ENCODE measurements at places on chromosomes 3 and 15.

- DNase-seq = no peak
These were observed 31.9 kb downstream of the TRAK1 start for GRCh38 chr3:42123012-42123581.

DNA sequence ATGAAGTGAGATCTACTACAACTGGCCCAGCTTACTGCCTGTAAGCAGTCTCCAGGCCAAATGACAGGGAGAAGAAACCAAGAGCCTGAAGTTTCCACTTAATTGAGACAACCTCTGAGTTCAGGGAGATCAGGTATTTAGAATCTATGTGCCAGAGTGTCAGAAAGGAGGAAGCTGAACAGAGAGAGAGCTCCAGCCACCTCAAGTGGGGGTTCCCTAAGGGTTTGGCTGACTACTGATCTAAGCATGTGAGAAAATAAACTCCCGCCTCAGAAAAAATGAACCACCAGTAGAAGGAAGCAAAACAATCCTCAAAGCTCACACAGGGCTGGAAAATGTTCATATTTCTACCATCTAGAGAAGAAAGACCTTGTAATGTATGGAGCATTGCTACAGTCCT is 25.0 kb downstream of the ADAM10 start:
- no peak for DNase-seq

DNA sequence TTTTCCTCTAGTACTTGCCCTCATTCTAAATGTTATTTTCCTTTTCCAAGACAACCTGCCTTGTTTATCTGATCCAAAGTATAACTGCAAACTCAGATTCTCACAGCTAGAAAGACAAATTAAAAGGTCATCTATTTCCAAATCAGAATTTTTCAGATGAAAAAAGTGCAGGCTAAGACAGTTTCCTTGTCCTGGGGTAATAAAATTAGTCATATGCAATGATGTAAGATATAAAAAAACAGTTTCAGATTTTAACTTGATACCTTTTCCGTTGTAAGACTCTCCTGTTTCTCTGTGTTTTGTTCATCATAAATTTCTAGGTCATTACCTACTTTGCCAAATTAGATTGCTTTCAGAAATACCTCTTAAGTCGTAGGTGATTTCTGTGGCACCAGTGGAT is 238.4 kb upstream of the PEX5L start:
- no peak for DNase-seq

GRCh38 chr3:55333046-55333445 is 154.1 kb downstream of the WNT5A start:
- no peak for DNase-seq

DNA sequence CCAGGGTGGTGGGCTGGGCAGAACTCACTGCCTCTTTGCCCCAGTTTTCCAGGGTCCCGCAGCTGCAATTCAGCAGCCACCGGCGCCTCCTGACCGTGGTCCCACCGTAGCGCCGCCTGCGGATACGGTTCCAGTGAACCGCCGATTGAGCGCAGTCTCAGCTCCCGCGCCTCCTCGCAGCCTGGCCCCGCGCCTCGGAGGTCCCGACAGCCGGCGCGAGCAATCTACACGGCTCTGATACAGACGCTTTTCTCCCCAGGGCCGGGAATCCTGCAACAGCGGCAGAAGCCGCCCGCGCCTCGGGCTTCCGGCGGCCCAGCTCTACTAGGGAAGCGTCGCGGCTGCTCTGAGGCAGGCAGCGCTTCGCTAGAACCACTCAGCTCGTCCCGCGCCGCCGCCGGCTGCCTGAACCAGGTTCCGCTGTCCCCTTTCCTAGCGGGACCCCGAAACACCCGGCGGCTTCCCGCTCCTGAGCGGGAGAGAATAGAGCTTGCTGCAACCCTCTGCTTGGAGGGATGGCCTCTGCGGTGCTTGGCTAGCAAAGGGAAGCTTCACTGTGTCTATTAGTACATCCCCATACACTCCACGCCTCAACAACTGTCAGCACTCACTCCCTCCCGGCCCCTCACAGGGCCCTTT is 3.1 kb downstream of the FOXL2NB start:
- DNase-seq = no peak

DNA sequence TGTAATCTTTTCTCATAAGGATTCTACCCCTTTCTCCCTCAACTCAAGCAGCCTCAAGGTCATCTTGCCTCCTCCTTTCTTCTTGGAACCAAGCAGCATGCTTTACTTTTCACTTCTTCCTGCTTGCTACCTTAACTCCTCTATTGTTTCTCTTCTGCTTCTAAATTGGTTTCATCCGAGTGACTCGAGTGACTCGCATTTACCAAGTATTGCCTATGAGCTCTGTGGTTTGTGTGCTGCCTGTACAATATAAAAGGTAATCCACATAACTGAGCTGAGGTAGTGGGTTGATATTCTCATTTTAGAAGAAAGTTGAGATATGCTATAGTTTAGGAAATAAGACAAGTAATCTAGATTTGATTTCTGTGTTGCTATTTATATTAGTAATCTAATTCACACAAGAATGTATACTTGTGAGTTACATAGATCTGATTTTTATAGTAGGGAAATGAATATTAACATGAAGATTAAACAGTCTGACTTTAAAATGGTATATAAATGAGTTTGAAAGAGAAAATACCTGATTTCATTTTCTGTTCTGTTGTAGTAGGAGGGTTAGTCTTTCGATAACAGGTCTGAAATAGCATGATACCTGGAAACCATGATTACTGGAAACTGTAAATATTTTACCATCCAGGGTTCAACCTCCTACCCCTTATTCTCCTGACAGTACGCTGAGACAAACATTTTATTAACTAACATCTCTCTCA is 5.5 kb downstream of the HHLA2 start:
- no peak for DNase-seq

- no peak for DNase-seq
These were observed 51.7 kb downstream of the SLC6A6 start for GRCh38 chr3:14453876-14454638.

- DNase-seq = no peak
These were observed 5.9 kb downstream of the NUP210 start for GRCh38 chr3:13414040-13414729.

GRCh38 chr15:60390871-60391501 is 6.8 kb downstream of the ANXA2 start:
- DNase-seq = no peak

- no peak for DNase-seq
These were observed 33.7 kb downstream of the HCN4 start for GRCh38 chr15:73335026-73335425.

GRCh38 chr3:36695769-36696137 is 68.6 kb downstream of the DCLK3 start:
- no peak for DNase-seq

GRCh38 chr15:77738038-77738370 is 105.3 kb upstream of the LINGO1 start:
- DNase-seq = no peak

- DNase-seq = no peak
These were observed 64.5 kb downstream of the DAPK2 start for GRCh38 chr15:63981596-63982320.

GRCh38 chr3:184526088-184526433 is 35.5 kb upstream of the EPHB3 start:
- DNase-seq = no peak

DNA sequence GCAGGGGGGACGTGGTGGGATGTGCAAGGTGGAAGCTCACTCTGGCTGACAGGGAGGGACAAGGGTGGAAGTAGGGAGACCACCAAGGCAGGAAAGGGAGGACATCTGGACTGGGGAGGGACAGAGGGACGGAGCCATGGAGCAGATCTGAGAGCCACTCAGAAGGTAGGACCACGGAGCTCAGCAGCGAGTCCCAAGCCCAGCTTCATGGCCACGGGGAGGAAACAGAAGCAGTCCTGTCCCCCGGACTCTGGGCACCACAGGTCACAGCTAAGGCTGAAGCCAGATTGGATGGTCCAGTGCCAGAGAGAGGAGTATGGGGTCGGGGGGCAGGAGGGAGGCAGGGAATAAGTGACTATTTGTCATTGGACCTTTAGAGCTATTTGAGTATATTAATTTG is 220.1 kb downstream of the TBC1D2B start:
- no peak for DNase-seq

- DNase-seq = no peak
These were observed 2.6 kb upstream of the LAMB2 start for GRCh38 chr3:49135499-49135898.

GRCh38 chr15:42721916-42722315 is 15.0 kb downstream of the CDAN1 start:
- no peak for DNase-seq

GRCh38 chr3:42116466-42116865 is 25.3 kb downstream of the TRAK1 start:
- no peak for DNase-seq

- no peak for DNase-seq
These were observed 61.8 kb downstream of the SLC9A9 start for GRCh38 chr3:143786219-143787191.

DNA sequence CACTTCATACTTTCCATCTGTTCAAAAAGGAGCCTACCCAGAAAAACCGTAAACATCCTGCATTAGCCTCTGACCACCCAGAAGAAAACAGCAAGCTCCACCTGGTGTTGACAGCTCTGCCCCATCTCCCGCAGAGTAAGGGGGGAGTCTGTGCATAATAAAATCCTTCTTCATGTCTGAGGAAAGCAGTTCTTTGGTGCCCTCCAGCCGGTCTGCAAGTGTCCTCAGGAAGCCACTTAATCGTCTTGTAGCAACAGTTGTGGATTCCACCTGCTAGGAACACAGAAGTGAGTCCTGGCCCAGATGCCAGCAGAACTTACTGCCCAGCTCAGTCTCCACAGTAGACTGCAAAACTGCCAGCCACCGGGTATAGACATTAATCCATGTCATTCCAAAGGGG is 22.5 kb downstream of the RIOX2 start:
- no peak for DNase-seq

GRCh38 chr15:71171195-71171594 is 55.9 kb downstream of the THSD4 start:
- DNase-seq = no peak

- no peak for DNase-seq
These were observed 13.4 kb downstream of the ADAM10 start for GRCh38 chr15:58736018-58736643.

DNA sequence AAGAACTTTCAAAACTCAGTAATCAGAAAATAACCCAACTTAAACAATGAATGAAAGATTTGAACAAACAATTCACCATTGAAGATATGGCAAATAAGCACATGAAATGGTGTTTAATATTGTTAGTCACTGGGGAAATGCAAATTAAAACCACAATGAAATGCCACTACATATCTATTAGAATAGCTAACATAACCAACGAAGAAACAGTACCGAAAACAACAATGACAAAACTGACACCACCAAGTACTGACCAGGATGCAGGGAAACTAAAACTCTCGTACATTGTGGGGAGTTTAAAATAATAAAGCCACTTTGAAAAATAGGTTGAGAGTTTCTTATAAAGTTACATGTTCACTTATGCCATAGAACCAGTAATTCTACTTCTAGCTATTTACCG is 69.1 kb downstream of the KBTBD8 start:
- DNase-seq = no peak

DNA sequence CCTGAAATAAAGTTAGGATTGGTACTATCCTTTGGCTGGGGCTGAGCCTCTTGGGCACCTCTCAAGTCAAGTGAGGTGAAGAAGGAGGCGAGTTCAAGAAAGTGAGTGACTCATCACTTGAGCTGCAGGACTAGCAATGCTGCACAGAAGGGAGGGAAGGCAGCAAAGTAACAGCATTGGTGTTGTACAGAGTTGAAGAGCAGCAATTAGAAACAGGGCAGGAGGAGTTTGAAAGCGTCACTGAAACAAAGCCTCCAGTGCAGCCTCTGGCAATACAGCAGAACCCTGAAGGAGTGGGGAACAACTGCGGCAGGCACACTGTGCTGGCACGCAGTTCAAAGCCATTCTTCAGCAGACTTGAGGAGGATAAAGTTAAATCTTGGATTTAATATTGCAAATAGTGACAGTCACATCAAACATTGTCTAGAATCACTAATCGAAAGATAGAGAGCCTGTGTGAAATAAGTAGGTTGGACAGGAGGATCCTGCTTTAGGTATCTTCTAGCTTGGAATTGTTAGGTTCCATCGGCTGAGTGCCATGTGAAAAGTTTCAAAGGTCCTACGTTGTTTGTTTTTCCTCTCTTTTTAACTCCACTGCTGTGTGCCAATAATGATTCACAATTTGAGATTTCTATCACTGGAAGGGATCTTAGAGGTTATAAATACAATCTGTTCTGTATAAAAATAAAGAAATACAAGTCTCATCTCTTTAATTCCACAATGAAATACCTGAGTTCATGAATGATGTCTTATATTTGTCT is 479.8 kb downstream of the NAALADL2 start:
- no peak for DNase-seq

- DNase-seq = no peak
These were observed 429.2 kb downstream of the CADM2 start for GRCh38 chr3:85387913-85388505.

- DNase-seq = no peak
These were observed 109.5 kb upstream of the TMC3 start for GRCh38 chr15:81483496-81483895.

DNA sequence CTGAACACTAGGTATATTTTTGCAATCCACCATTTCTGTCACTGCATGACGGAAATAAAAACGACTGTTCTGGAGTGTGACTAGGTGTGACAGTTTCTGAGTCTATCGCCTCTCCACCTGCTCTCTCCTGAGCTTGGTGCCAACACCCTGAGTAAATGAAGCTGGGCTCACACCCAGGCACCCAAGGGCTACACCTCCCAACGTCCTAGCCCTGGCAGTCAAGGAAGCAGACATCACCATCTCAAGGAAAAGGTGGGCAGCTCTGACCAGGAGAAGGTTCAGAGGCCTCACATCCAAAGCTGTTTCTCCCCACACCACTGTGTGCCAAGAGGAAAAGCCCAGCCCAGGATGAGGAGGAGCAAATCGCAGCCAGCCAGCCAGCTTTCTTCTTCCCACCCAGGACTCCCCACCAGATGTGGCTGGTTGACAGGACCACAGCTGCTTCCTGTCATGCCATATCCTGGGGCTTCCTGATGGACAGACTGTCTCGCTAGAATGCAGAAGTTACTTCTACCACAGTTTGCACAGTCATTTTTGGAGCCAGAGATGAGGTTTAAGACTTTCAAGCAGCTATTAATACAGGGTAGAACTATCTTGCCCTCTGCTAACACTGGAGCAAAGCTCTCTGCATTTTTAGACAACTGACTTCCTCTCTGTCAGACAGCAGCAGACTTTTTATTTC is 3.3 kb downstream of the SCAMP2 start:
- DNase-seq = no peak

DNA sequence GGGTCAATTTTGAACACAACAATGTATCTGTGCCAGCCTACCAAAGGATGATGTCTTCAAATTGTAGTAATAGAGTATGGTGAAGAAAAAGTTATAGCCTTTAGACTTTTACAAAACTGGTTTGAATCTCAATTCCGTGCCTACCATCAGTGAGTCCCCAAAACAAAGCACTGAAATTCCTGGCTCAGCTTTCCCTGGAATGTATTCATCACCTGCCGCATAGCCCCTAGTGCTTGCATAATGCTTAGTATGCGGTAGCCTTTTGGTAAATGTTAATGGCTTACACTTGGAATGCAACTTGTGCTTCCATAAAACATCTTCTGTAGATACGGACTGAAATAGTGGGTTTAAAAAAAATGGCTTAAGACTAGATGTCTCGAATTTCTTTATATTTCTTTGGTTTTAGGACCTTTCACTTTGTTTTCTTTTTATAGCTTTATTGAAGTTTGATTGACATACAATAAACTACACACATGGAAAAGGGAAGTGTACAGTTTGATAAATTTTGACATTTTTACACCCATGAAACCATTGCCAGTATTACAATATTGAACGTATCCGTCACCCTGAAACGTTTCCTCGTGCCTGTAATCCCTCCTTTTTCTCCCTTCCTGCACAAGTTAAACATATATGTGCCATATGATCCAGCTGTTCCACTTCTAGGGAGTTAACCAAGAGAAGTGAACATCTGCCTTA is 12.1 kb downstream of the SACM1L start:
- no peak for DNase-seq
